CD14-positive monocyte (primary cell): ENCODE measurements at places on chromosomes 12 and 14. TPM values are rescaled to one million over a fixed set of nuclear protein-coding genes. Genes with fewer than 3 reads are reported as not detected.

GRCh38 chr12:94898388-94898787 lies 105.1 kb downstream of the NDUFA12 start:
- H3K36me3 ChIP-seq = no peaks in the 10 kb centered on the region
- no peaks in the 10 kb centered on the region for H3K27me3 ChIP-seq
- no peak for DNase-seq
- no peaks in the 10 kb centered on the region for H3K4me1 ChIP-seq

SSTR1 gene
- not detected in 2 replicates for polyA plus RNA-seq

DNA sequence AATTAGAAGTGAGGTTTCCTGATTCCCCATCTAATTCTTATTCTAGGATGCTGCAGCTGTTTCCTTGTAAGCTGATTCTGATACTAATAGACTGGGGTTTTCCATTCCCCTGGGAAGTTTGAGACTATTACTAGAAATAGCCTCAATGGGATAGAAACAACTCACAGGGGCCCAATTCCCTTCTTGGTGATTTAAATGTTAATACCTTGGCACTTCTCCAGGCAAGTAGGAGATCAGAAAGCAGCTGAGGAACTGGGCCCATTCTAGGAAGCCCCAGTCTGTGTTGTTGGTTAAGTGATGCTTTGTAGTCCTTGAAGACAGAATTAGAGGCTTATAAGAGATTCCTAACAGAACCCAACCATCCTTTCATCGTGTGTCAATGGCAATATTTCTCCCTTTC lies 407.0 kb upstream of the SEL1L start:
- H3K4me3 ChIP-seq = no peak overlapping the region
- H3K27me3 ChIP-seq = no peaks in the 10 kb centered on the region
- no peak overlapping the region for H3K27ac ChIP-seq
- DNase-seq = no peak

- peak; percentile 98 for DNase-seq
- H3K27ac ChIP-seq = peak overlapping the region; percentile 72
- peaks cover 37% of the 10 kb centered on the region for H3K4me1 ChIP-seq
These were observed 30.3 kb downstream of the NFKBIA start for GRCh38 chr14:35374263-35374712.

- no peak for DNase-seq
- no peak overlapping the region for H3K27ac ChIP-seq
- no peaks in the 10 kb centered on the region for H3K27me3 ChIP-seq
- H3K4me1 ChIP-seq = peaks cover 5% of the 10 kb centered on the region
- no peak overlapping the region for H3K4me3 ChIP-seq
These were observed 40.2 kb downstream of the CACNA2D4 start for GRCh38 chr12:1878214-1878613.

DNA sequence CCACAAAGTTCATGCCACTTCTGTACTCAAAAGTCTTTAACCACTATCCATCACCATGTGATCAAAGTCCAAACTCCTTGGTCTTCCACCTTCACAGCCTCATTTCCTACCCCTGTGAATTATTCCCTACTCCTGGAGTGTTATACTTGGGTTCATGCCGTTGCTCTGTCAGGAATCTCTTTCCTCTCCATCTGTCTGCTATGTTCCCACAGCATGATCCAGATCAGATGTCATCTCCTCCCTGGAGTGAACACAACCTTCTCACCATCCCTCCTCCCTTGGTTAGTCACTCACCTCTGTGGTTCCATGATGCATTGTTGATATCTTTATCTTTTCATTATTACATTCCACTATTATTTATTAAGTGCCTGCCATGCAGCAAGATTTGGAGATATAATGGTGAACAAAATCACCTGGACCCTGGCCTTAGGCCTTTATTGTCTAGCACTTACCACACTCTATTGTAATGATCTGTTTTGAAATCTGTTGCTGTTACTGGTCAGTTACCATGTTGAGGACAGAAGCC lies 22.4 kb downstream of the LACRT start:
- H3K36me3 ChIP-seq = no peaks in the 10 kb centered on the region
- H3K27me3 ChIP-seq = no peaks in the 10 kb centered on the region
- DNase-seq = no peak
- peaks cover 4% of the 10 kb centered on the region for H3K4me1 ChIP-seq

SLC39A2 gene
- polyA plus RNA-seq = not detected in 2 replicates

DNA sequence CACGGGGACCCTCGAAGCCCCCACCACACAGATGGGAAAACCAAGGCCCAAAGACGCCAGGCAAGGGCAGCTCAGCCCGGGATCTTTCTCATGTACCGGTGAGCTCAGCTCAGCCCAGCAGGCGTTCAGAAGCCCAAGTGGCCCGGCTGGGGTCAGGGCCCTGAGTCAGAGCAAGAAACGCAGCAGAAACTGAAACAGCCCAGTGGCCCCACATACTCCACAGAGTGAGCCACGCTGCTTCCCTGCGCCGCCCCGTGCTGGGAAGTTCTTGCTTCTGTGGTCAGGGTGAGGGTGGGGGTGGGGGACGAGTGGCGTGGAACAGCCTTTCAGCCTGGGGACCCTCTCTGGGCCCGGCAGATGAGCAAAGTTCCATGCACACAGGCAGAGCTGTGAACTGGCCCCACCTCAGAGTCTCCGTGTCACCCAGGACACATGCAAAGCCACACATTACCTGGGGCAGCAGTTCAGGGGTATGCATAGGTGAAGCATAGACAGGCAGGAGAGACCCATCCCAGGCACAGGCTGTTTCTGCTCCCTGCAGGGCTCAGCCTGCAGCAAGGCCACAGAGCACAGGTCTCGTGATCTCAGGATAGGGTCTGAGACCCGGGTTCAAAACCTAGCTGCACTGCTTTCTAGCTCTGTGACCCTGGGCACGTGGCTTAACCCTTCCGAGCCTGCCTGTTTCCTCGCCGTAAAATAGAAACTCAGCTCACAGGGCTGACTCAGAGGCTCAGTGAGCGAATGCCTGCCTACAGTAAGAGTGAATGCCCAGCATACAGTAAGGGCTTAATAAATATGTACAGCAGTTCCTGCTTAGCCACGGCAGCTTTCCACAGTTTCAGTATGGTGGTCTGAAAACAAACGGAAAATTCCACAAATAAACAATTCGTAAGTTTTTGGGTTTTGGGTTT lies 21.6 kb downstream of the NCOR2 start:
- DNase-seq = peak; percentile 86
- H3K4me1 ChIP-seq = peaks cover 70% of the 10 kb centered on the region
- no peak overlapping the region for H3K4me3 ChIP-seq

- no peak overlapping the region for H3K27ac ChIP-seq
- peaks cover 43% of the 10 kb centered on the region for H3K4me1 ChIP-seq
- H3K4me3 ChIP-seq = no peak overlapping the region
- no peaks in the 10 kb centered on the region for H3K27me3 ChIP-seq
These were observed 146.5 kb downstream of the TTC7B start for GRCh38 chr14:90669731-90670130.

GRCh38 chr12:76717314-76717713 lies 46.6 kb upstream of the ZDHHC17 start:
- H3K27ac ChIP-seq = no peak overlapping the region
- H3K27me3 ChIP-seq = no peaks in the 10 kb centered on the region
- no peak for DNase-seq
- no peak overlapping the region for H3K4me3 ChIP-seq
- no peaks in the 10 kb centered on the region for H3K36me3 ChIP-seq

DNA sequence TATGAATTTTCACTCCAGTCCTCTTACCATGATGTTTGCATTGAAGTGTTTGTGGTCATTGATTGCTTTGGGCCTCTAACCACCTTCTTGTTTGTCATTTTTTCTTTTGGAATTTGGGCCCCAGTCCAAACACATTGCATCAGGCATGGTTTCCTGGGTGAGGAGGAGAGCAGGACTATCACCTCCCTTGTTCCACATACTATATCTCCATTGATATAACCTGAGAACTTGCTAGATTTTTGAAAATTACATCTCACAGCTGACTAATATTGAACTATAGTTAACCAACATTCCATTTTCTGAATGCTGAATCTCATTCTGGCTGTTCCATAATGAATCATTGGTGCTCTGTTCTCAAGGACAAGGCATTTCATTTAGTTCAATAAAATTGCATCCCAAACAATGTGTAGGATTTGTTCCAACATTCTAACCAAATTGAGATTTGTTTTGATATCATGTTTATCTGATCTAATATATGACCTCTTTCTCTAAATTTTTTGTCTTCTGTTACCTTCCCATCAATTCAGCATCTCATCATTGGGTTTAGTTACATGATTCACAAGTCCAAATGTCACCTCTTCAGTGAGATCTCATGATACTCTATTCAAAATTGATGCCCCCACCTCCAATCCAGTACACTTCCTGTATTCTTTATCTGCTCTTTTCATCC lies 329.0 kb downstream of the ZFP36L1 start:
- H3K27ac ChIP-seq = no peak overlapping the region
- peaks cover 36% of the 10 kb centered on the region for H3K4me1 ChIP-seq
- H3K4me3 ChIP-seq = no peak overlapping the region
- H3K36me3 ChIP-seq = no peaks in the 10 kb centered on the region

DNA sequence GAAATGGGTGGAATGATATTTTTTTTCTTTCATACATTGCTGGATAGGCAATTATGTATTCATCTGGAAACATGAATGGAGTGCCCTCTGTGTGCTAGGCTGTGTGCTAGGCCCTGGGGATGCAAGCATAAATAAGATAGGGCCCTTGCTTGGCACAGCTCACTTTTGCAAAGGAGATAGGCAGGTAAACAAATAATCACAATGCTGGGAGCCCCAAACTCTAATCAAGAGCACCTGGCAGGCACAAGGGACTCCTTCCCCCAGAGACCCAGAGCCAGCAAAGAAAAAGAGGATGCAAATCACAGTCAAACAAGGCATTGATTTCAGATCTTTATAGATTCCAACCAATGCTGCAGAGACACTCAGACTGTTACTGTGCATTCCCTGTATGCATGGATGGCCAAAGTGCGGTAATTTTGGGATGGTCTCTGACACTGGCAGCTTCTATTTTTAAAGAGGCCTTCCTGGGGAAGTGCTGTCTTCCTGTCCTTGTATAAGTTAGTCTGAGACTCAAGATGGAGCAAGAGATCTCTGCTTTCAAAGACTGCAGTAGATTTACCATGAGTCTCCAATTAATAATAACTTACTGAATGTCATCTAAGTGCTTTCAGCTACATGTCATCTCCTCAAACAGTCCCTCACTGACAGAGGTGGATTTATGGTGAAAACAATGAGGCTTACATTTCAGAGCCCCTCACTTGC lies 45.1 kb upstream of the CPM start:
- H3K27ac ChIP-seq = no peak overlapping the region
- H3K4me1 ChIP-seq = peaks cover 16% of the 10 kb centered on the region
- no peaks in the 10 kb centered on the region for H3K36me3 ChIP-seq
- DNase-seq = no peak

MMP19 gene
- polyA plus RNA-seq = 0.81 TPM

DNA sequence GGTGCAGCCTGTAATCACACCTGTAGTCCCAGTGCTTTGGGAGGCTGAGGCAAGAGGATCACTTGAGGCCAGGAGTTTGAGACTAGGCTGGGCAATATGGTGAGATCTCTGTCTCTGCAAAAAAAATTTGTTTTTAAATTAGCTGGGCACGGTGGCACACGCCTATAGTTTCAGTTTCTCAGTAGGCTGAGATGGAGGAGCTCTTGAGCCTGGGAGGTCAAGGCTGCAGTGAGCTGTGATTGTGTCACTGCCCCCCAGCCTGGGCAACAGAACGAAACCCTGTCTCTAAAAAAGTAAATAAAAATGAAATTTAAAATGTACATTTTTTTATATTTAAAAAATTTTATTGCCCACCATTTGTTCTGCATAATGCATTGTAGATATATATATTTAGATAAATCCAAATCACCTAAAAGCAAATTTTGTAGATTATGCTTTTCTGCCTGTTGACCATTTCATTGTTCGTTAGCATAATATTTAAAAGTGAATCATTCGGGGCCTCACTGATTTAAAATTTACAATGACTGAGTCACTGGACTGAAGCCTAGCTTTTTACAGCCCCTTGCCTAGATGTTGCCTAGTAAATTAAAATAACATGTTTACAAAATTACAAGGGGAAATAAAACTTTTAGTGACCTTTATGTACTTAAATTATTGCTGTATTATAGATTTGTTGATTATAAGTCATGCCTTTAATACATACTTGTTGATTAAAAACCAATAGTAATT lies 87.9 kb downstream of the USP15 start:
- DNase-seq = no peak
- no peak overlapping the region for H3K27ac ChIP-seq
- H3K36me3 ChIP-seq = peaks cover 33% of the 10 kb centered on the region
- no peaks in the 10 kb centered on the region for H3K4me1 ChIP-seq

CPNE6 gene
- not detected for polyA plus RNA-seq

DNA sequence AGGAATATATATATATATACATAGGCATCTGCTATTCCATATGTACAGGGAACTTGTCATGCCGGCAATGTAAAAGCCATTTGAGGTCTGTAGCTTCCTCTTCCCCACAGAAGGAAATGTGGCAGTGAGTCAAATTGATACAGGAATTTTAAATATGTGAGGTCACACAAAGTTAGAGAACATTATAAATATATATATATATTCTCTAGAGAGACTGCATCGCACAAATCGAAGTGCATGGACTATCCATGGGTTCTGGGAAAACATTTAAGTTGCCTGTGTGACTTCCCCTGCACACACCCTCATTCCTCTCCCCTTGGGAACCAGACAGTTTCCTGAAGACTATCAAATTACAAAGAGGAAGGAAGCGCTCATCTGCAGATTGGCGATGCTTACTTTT lies 100.9 kb upstream of the CCDC91 start:
- no peaks in the 10 kb centered on the region for H3K27me3 ChIP-seq
- DNase-seq = no peak
- no peak overlapping the region for H3K27ac ChIP-seq
- H3K4me1 ChIP-seq = no peaks in the 10 kb centered on the region
- H3K4me3 ChIP-seq = no peak overlapping the region
- H3K36me3 ChIP-seq = no peaks in the 10 kb centered on the region

- H3K4me1 ChIP-seq = peaks cover 19% of the 10 kb centered on the region
- H3K4me3 ChIP-seq = peak overlapping the region; percentile 88
- H3K27me3 ChIP-seq = no peaks in the 10 kb centered on the region
- no peaks in the 10 kb centered on the region for H3K36me3 ChIP-seq
These were observed 1.1 kb upstream of the SENP1 start for GRCh38 chr12:48106681-48107613.

GRCh38 chr12:122197612-122197966 lies 5.9 kb upstream of the B3GNT4 start:
- no peaks in the 10 kb centered on the region for H3K36me3 ChIP-seq
- no peak for DNase-seq
- peaks cover 15% of the 10 kb centered on the region for H3K27me3 ChIP-seq
- H3K27ac ChIP-seq = no peak overlapping the region
- H3K4me3 ChIP-seq = no peak overlapping the region

- H3K27ac ChIP-seq = no peak overlapping the region
- H3K4me3 ChIP-seq = no peak overlapping the region
- DNase-seq = no peak
- H3K27me3 ChIP-seq = no peaks in the 10 kb centered on the region
These were observed 55.1 kb downstream of the PPP1R36 start for GRCh38 chr14:64604881-64605280.

PRKD1 gene
- not detected for polyA plus RNA-seq

DNA sequence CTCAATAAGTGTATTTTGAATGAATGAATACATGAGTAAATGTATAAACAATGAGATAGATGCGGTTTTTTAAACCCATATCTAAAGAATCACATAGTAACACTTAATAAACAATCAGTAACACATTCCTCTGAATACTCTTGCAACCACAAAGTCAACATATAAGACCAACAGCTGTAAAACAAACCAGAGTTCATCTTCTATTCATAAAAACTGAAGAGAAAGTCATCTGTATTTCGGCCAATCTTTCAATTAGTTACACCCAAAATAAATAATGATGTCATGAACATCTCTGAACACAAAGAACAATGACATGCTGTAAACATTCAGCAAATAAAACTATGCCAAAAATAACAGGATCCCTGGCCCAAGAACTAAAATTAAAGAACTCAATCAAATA lies 47.2 kb downstream of the ARMH4 start:
- no peak overlapping the region for H3K4me3 ChIP-seq
- no peaks in the 10 kb centered on the region for H3K4me1 ChIP-seq
- no peak for DNase-seq
